Stomach (tissue), 19 donors: ENCODE measurements at places on chromosomes 16 and 17. TPM values are rescaled to one million over a fixed set of nuclear protein-coding genes. Genes with fewer than 3 reads are reported as not detected.

Gene CORO6
- total RNA-seq, result 53.1 TPM

DNA sequence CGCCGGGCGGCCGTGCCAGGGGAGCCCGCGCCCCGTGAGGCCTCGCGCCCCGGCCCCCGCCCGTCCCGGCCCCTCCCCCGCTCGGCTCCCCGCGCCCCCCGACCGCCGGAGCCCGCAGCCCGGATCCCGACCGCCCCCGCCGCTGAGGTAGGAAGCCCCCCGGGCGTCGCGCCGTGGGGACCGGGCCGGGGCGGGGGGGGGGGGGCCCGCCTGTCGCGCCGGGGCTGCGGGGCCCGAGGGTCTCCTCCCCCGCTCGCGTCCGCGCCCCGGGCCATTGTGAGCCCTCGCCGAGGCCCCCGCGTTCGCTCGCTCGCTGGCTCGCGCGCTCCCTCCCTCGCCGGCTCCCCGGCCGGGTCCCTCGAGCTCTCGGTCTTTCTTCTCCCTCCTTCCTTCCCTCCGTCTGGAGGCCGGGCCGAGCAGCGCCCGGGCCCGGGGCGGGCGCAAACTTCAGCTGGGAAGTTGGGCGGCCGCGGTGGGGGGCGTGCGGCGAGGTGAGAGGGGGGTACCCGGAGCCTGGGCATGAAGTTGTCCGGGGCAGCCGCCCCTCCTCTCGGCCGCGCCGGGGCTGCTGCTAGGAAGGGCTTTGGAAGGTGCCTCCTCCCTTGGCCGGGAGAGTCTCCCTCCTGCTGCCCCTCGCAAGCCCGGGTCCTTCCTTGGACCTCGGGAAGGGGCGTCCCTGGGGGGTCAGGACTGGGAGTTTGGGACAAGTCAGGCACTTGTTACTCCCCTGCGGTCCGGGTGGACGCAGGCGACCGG lies 419 bp downstream of the GLIS2 start:
- H3K36me3 ChIP-seq, result no peaks in the 10 kb centered on the region
- H3K27ac ChIP-seq, result peak overlapping the region; percentile 94
- no peak for DNase-seq

DNA sequence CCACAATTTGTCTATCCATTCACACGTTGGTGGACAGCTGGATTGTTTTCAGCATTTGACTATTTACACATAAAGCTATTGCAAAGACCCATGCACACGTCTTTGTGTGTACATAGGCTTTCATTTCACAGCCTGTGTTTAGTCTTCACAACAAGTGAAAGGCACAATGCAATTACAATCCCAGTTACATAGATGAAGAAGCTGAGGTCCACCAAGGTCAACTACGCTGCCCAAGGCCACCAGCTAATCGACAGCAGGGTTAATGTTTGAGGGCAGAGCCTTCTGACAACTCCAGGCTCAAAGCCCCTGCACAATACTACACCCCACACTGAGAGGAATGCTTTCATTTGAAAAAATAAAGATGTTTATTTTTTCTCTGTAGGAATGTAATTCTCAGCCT lies 93.6 kb upstream of the CDH13 start:
- no peaks in the 10 kb centered on the region for H3K4me1 ChIP-seq
- H3K27me3 ChIP-seq, result peaks cover 5% of the 10 kb centered on the region
- no peak for DNase-seq
- no peak overlapping the region for H3K27ac ChIP-seq

Gene SLFN11
- total RNA-seq, result 0.89 TPM

DNA sequence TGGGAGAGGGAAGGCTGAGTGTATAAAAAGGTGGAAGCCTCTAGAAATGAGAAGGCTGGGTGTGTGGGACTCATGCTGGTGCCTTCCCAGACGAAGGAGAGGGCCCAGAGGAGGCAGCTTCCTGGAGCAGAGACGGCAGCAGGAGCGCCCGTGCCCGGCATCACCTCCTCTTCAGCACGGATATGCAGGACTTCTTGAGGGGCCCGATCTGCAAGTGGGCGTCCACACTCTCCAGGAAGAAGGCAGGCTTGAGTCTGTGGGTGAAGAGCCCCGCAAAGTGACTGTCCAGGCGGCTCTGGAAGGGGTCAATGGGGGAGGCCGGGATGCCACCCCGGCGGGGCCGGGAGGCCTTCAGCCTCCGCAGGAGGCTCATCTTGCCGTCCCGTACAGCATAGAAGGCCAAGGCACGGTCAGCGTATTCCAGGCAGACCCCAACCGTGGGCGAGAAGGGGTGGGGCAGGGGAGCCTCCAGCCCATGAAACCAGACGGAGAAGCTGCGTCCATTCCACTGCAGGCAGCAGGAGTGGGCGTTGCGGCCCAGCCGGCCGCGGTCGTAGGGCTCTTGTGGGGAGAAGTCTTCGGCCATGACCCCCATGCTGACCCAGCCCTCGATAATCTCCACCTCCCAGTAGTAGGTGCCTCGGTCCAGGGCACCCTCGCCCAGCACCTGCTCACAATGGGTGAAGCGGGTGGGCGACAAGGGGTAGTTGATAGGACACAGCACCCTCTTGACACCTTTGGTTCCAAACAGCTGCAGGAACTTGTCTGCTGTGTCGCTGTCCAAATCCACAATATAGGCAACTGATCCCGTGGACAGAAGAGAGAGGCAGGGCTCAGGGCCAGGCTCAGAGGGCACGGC lies 3.8 kb downstream of the TRIM47 start:
- no peak overlapping the region for H3K4me3 ChIP-seq
- H3K36me3 ChIP-seq, result peaks cover 23% of the 10 kb centered on the region
- peak overlapping the region; percentile 96 for H3K27ac ChIP-seq
- DNase-seq, result no peak

Gene VPS4A
- 51.0 TPM for total RNA-seq

GRCh38 chr17:73562896-73563295 lies 81.3 kb downstream of the SDK2 start:
- no peaks in the 10 kb centered on the region for H3K27me3 ChIP-seq
- H3K4me3 ChIP-seq, result no peak overlapping the region
- no peaks in the 10 kb centered on the region for H3K36me3 ChIP-seq
- no peaks in the 10 kb centered on the region for H3K4me1 ChIP-seq

DNA sequence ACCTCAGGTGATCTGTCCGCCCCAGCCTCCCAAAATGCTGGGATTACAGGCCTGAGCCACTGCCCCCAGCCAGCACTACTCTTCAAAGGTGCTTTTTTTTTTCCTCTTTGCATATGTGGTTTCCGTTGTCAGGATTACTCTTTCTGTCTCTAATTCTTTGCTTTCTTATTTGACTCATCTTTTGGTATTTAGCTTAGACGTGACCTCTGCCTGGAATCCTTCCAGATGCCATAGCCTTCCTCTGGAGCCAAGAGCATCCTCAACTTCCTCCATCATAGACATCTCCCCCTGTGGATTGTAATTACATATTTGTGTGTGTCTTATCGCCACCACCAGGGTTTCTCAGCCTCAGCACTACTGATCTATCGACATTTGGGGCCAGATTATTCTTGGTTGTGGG lies 84.4 kb upstream of the XYLT1 start:
- no peak for DNase-seq
- H3K4me3 ChIP-seq, result no peak overlapping the region
- H3K27ac ChIP-seq, result no peak overlapping the region
- no peaks in the 10 kb centered on the region for H3K4me1 ChIP-seq

DNA sequence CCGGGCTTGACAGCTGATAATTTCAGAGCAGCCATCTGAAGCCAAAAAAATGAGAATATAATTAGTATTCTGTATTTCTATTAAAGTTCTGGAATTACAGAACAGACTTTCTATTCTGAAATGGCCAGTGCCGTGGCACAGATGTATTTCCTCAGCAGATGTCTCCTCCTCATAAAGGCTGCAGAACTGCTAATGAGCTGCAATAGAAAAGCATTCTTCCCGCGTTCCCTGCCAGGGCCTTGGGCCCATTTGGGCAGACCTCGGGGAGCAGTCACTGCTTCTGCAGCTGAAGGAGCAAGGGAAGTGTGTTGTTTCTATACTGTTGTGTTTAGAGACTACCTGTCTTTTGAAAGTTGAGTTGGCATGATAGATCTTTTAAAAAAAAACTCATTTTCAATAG lies 152.6 kb upstream of the CACNG5 start:
- no peak overlapping the region for H3K4me3 ChIP-seq
- no peak for DNase-seq
- peaks cover 3% of the 10 kb centered on the region for H3K36me3 ChIP-seq
- no peaks in the 10 kb centered on the region for H3K27me3 ChIP-seq
- H3K27ac ChIP-seq, result no peak overlapping the region

GRCh38 chr17:27240086-27240801 lies 53.7 kb upstream of the WSB1 start:
- no peak overlapping the region for H3K4me3 ChIP-seq
- no peaks in the 10 kb centered on the region for H3K36me3 ChIP-seq
- no peaks in the 10 kb centered on the region for H3K27me3 ChIP-seq
- DNase-seq, result no peak
- peaks cover 50% of the 10 kb centered on the region for H3K4me1 ChIP-seq
- no peak overlapping the region for H3K27ac ChIP-seq

DNA sequence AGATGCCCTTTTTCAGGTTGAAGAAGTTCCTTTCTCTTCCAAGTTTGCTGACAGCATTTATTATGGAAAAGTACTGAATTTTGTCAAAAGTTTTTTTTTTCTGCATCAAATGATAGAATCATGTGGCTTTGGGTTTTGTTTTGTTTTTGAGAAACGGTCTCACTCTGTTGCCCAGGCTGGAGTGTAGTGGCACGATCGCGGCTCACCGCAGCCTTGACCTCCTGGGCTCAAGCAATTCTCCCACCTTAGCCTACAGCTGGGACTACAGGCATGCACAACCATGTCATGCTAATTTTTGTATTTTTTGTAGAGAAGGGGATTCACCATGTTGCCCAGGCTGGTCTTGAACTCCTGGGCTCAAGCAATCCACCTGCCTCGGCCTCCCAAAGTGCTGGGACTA lies 7.3 kb downstream of the CMTM4 start:
- no peaks in the 10 kb centered on the region for H3K36me3 ChIP-seq
- peaks cover 16% of the 10 kb centered on the region for H3K4me1 ChIP-seq
- H3K27me3 ChIP-seq, result no peaks in the 10 kb centered on the region
- DNase-seq, result no peak
- H3K27ac ChIP-seq, result no peak overlapping the region

DNA sequence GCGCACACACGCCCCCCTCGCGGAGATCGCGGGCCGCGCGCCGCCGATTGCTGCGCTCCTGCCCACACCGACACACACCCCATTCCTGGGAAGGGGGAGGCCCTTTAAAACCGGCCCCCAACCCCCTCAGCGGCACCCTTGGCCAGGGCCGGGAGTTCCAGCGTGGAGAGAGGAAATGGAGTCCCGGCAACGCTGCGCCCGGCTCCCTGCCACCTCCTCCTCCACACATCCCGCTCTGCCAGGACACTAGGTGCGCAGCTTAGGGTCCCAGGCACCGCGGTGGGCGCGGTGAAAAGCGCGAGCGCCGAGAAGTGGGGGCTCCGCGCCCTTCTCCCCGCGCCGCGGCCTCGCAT lies 397 bp downstream of the CDC42EP4 start:
- peak overlapping the region; percentile 89 for H3K4me3 ChIP-seq
- peaks cover 44% of the 10 kb centered on the region for H3K4me1 ChIP-seq
- no peaks in the 10 kb centered on the region for H3K36me3 ChIP-seq
- peak overlapping the region; percentile 95 for H3K27ac ChIP-seq

DNA sequence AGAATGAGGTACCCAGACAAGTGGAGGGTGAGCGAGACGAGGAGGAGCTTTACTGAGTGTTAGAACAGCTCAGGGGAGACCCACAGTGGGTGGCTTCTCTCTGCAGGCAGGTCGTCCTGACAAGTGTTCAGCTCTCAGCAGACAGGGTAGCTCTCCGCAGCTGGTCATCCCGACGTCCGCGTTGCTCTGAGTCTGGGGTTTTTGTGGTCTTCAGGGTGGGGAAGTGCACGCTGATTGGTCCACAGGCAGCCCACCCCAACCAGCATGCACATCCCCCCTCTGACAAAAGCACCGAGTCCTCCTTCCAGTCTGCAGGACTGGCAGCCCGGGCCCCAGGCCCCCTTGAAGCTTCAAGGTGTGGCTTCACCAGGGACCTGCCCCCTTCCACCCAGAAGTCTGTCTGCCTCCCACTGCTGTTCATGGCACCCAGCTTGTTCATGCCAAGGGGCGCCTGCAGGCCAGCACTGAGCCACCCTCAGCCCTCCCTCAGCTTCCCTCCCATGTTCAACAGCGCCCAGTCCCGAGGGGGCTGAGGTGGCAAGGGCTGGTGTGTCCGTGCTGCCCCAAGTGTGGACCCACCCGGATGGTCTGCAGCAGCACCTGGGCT lies 19.9 kb upstream of the WDR45B start:
- H3K27me3 ChIP-seq, result no peaks in the 10 kb centered on the region
- DNase-seq, result no peak
- H3K36me3 ChIP-seq, result peaks cover 21% of the 10 kb centered on the region
- H3K27ac ChIP-seq, result no peak overlapping the region

GRCh38 chr17:49365667-49366066 lies 3.6 kb upstream of the ZNF652 start:
- DNase-seq, result no peak
- H3K4me3 ChIP-seq, result no peak overlapping the region
- H3K4me1 ChIP-seq, result peaks cover 15% of the 10 kb centered on the region
- H3K27me3 ChIP-seq, result no peaks in the 10 kb centered on the region
- peaks cover 3% of the 10 kb centered on the region for H3K36me3 ChIP-seq

GRCh38 chr16:89620406-89620841 lies 7.0 kb downstream of the DPEP1 start:
- H3K4me3 ChIP-seq, result no peak overlapping the region
- H3K36me3 ChIP-seq, result no peaks in the 10 kb centered on the region
- peaks cover 5% of the 10 kb centered on the region for H3K4me1 ChIP-seq
- no peak for DNase-seq

DNA sequence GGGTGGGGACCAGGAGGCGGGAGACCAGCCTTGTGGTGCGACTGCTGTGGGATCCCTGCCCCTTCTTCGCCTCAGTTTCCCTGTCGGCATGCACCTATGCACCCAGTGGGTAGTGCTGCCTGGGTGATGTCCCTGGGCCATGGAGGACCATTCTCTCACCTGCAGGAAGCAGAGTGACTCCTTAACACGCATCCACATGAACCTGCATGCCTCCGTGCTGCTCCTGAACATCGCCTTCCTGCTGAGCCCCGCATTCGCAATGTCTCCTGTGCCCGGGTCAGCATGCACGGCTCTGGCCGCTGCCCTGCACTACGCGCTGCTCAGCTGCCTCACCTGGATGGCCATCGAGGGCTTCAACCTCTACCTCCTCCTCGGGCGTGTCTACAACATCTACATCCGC lies 25.2 kb downstream of the ADGRG5 start:
- no peaks in the 10 kb centered on the region for H3K27me3 ChIP-seq
- no peaks in the 10 kb centered on the region for H3K4me1 ChIP-seq
